ENCODE measurements at places on chromosomes 12 and 14.

DNA sequence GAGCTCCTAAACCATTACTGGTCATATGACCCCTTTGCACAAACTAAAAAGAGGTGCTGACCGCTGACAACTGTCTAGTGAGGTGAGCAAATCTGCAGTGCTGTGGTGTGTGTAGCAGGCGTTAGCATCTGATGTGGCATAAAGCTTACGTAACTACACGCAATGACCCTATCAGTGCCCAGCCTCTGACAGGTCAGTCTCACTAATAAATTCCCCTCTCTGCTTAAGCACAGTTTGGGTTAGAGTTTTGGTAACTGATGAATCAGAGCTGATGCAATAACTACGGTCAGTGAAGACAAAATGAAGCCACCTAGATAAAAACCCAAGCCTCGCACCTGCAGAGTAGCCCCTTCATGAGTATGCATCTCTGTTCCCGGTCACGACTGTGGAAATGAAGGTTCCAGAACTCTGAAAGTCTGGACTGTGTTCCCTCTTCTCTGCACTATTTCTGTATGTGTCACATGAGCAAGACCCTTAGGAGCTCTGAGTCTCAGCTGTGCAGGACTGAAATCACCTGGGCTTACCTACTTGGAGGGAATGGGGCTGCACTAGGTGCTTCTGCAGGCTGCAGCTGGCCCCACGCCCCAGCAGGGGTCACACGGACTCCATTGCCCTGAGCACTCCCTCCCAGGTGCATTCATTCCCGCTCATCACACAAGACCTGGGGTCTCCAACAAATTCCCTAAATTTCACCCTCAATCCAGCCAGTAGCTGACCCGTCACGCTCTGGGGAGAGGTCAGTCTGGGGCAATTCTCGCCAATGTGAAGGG lies 54.4 kb downstream of the RIMBP2 start:
- DNase-seq = no peak

GRCh38 chr14:68702135-68702534 lies 90.7 kb downstream of the ZFP36L1 start:
- DNase-seq = no peak

DNA sequence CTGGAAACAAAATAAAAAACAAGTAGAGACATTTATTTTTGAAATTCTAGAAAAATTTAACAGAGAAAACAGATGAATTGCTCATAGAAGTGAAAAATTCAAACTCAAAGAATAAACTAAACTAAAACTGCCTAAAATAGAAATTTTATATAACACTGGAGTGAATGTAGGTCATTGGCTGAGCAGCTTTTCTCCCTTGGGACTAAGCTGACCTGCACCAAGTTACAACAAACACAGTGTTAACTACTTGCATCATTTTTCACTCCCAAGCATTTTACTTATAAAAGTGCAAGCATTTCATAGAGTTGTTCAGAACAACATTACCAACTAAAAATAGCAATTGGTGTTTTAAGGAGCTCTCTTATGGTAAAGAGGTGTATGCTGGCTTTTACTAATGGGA lies 298.1 kb downstream of the MED13L start:
- DNase-seq = no peak

DNA sequence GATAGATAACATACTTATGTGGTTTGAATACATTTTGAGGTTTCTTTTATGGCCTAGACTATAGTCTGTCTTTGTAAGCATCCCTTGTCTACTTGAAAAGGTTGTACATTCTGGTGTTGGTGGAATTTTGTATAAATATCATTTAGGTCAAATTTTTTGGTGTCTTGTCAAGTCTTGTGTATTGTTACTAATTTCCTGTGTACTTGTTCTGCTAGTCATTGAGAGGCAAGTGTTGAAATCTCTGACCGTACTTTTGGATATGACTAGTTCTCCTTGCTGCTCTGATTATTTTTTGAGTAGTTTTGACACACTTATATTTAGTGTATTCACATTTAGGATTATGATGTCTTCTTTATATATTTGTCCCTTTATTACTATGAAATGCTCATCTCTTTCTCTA lies 219.6 kb downstream of the CCDC91 start:
- no peak for DNase-seq

- DNase-seq = no peak
Measured at GRCh38 chr14:75879031-75879430, 102.8 kb downstream of the TGFB3 start.

GRCh38 chr14:101121508-101122139 lies 218.1 kb upstream of the RTL1 start:
- DNase-seq = no peak

- no peak for DNase-seq
Measured at GRCh38 chr12:117039891-117040309, 59.3 kb downstream of the TESC start.

Data from activated CD8-positive, alpha-beta memory T cell treated with anti-CD3 and anti-CD28 coated beads for 1 hour (primary cell).